T-cell (primary cell): ENCODE measurements at places on chromosomes 13 and 19. TPM values are rescaled to one million over a fixed set of nuclear protein-coding genes. Genes with fewer than 3 reads are reported as not detected.

The RNF113B gene
- not detected for total RNA-seq

The TRPM4 gene
- total RNA-seq: 0.89 TPM

The ATP1A3 gene
- 14.4 TPM for total RNA-seq

The WDR88 gene
- total RNA-seq: not detected

The ZNF560 gene
- total RNA-seq: not detected

The USHBP1 gene
- 0.60 TPM for total RNA-seq

The SHISA7 gene
- not detected for total RNA-seq

The GARIN5A gene
- total RNA-seq: 0.69 TPM

The PROZ gene
- total RNA-seq: not detected

The ELAVL3 gene
- total RNA-seq: not detected

The ZNF416 gene
- total RNA-seq: 5.6 TPM

The STARD13 gene
- 0.39 TPM for total RNA-seq

The PCP2 gene
- total RNA-seq: 1.6 TPM

The CEACAM16 gene
- total RNA-seq: not detected

The RDH8 gene
- not detected for total RNA-seq

The DKKL1 gene
- total RNA-seq: not detected

The ADPRHL1 gene
- 1.7 TPM for total RNA-seq

The HSPB6 gene
- 0.51 TPM for total RNA-seq
